ENCODE measurements at places on chromosomes 12 and 14.

DNA sequence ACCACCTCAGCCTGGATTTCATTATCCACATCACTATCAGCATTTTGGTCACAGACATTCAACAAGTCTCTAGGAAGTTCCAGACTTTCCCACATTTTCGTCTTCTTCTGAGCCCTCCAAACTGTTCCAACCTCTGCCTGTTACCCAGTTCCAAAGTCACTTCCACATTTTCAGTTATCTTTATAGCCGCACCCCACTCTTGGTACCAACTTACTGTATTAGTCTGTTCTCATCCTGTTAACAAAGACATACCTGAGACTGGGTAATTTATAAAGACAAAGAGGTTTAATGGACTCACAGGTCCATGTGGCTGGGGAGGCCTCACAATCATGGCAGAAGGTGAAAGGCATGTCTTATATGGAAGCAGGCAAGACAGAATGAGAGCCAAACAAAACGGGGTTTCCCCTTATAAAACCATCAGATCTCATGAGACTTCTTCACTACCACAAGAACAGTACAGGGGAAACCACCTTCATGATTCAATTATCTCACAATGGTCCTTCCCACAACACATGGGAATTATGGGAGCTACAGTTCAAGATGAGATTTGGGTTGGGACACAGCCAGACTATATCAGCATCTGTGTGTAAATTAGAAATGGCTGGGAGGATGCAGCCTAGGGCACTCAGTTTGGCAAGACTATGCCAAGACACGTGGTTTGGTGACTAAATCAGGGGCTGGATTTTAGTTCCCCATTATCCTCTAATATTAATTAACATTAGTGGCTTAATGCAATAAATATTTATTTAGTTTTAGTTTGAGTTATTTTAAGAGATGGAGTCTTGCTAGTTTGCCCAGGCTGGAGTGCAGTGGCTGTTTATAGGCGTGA is 16.2 kb upstream of the FUT8 start:
- no peak for DNase-seq

DNA sequence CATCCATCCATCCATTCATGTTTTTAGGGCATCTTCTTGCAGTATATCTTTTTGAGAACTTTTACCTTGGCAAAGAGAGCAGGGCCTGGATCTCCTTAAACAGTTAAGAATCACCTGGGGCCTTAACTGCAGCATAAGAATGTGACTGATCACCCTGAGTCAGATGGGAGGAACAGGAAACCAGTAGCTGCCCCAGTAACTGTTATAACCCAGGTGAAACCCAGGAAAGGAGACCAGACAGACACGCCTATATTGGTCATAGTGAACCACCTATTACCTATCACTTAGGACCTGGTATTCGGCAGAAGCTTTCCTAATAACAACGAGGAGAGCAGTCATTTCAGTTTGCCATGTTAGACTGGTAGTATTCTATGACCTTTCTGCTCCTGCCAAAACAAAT is 43.4 kb upstream of the NR2C1 start:
- no peak for DNase-seq

- DNase-seq, result no peak
These were observed 186.9 kb upstream of the FLRT2 start for GRCh38 chr14:85342858-85343607.

- no peak for DNase-seq
These were observed 46.3 kb upstream of the HECTD1 start for GRCh38 chr14:31253746-31254471.

- DNase-seq, result no peak
These were observed 121.5 kb downstream of the MNAT1 start for GRCh38 chr14:60856111-60856510.

DNA sequence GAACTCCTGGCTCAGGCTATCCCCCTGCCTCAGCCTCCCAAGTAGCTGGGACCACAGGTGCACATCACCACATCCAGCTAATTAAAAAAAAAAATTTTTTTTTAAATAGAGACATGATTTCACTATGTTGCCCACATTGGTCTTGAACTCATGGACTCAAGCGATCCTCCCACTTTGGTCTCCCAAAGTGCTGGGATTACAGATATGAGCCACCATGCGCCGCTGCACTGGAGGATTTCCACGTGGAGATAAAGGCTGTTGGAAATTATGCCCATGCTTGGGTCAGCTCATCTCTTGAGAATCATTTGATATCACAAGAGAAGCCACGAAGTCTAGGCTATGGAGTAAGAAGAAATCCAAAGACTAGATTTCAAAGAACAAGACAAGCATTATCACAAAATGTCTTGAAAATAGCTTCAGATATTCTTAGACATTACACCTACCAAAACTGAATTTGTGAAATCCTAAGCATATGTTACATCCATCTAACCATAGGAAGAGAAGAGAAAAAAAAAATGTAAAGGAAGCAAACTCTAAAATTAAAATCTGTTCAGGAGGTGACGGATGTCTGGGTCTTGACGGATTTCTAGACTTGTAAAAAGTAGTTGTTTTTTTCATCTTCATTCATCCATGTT is 99.1 kb downstream of the PTPN11 start:
- no peak for DNase-seq

DNA sequence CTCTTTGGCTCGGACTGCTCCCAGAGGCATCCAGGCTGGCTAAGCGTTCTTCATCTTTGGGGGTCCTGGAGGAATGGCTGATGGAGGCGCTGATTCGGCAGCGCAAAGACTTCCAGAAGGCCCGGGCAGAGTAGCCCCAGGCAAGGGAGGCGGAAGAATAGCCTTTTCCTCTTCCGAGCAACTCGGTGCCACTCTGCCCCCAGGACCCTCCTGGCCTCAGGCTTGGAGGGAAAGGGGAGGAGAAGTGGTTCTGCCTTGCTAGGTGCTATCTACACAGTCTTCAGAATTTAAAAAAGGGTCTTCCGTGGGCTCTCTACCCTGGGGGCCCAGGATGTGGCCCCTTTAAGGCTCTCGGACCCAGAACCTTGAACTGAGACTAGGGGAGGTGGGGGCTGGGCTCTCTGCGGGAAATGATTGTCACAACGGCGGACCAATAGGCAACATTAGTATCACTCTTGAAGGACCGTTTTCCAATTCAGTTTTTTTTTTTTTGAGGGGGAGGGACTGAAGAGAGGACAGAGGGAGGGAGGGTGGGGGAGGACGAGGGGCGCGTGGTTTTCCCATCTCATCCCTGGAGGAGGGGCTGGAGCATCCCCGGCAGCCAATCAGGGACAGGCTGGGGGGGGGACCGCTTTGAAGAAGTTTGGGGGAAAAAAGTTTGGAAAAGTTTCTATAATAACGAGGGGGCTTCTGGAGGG is at the start of gene NFATC4:
Gene NFATC4, plus strand, starts transcription at position 671 of the 698 bp plus-strand sequence. CDS start 157 bp downstream, outside the sequence.
- no peak for DNase-seq

DNA sequence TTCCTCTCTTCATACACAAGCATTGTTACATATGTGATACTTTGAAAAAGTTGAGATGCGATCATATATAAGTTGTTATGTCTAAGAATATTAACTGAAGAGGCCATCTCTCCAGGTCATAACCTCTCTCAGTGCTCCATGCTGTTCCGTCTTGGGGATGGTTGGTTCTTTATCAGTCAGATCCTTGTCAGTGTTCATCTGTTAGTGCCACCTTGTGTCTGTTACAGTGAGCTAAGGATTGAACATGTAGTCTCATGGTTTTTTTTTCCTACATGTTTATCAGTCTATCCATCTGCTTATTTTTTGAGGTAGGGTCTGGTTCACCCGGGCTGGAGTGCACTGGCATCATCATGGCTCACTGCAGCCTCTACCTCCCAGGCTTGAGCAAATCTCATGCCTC is 30.5 kb downstream of the EP400 start:
- no peak for DNase-seq

DNA sequence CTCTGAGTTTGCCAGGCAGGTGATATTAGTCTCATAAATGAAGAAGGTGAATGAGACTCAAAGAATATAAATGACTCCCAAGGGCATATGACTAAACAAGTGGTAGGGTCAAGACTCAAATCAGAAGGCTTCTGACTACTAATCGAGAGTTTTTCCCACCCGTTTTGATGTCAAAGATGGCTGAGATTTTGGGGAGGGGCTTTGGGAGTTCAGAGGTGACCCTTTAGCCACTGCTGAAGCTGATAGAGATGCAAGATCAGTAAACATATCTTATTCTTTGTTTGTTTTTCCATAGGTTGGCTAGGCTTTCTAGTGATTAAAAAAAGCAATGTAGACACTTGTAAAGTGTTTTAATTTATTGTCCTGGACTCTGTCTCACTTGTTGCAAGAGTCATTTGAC is 239.6 kb upstream of the PLEKHG7 start:
- DNase-seq, result no peak

- DNase-seq, result no peak
These were observed 10.8 kb downstream of the RTRAF start for GRCh38 chr14:52000019-52000582.

DNA sequence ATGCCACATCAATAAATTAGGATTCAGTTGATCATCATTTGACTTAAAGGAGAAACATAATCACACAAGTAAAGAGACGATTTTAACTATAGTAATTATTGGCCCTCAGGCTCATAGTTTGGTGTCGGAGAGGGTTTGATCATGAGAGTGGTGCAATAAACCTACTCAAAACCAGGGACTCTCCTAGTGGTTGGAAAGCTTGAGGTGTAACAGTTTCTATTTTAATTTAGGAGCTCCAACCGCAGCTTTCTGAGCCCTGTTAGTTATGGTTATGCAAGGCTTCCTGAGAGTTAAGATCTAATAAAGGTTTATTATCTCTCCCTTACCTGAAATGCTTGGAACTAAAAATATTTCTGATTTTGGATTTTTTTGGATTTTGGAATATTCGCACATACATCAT is 36.4 kb downstream of the TMTC2 start:
- no peak for DNase-seq

DNA sequence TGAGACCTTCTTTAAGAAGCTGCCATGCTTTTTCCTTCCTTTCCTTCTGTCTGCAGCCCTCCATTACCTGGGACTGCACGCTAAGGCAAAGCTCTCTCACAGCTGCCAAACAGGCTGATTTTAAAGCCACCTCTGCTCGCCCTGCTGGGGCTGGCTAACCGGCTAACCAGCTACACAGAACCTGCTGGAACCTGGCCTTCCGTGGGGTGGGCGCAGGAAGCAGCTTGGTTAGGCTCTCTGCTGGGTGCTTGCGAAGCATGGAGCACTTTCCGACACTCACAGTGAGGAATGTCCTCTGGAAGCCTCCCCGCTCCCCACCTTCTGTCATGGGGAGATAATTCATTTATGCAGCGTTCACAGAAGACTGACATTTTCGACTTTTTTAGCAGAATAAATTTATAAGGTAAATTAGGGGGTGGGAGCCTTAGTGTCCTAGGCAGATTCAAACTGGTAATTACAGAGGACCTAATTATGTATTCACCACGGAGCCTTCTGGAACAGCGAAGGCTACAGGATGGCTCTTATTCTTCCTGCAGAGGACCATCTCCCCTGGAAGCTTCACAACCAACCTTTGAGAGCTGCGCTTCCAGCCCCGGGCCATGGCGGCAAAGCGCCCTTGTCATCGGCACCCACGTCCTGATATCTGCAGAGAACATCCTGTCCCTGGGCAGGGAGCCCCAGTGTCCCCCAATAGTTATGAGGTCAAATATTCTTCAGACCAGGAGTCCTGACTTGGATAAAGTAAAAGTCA is 12.4 kb upstream of the BCL11B start:
- no peak for DNase-seq

GRCh38 chr12:102023343-102023930 is 38.4 kb downstream of the WASHC3 start:
- DNase-seq, result no peak

GRCh38 chr12:46650688-46651087 is 175.1 kb downstream of the SLC38A4 start:
- no peak for DNase-seq

DNA sequence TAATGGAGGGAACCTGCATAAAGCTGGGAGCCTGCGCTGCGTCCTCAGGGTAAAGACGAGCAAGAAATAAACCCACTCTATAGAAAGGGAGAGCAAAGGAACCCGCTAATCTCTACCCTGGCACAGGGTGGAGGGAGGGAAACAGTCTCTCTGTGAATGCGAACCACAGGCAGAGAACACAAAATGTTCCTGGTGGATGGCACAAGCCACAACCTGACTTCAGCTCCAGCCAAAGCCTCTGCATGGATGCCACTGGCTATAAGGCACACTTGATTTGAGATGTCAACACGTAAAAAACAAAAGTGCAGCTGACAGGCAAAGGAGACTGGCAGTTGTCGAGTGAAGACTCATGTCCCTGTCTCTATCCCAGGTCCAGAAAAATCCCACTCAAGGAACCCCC is 32.4 kb downstream of the CHGA start:
- no peak for DNase-seq

DNA sequence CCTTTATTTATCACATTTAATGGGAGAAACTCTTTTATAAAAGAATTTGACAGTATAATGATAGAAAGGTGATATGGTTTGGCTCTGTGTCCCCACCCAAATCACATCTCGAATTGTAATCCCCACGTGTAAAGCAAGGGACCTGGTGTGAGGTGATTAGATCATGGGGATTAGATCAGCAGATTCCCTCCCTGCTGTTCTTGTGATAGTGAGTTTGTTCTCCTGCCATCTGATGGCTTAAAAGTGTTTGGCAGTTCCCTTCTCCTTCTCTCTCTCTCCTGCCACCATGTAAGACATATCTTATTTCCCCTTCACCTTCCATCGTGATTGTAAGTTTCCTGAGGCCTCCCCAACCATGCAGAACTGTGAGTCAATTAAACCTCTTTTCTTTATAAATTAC is 1110.3 kb downstream of the FLRT2 start:
- DNase-seq, result no peak

- no peak for DNase-seq
These were observed 314.1 kb downstream of the TMEM121 start for GRCh38 chr14:105840266-105841021.

- no peak for DNase-seq
These were observed 1.1 kb downstream of the ATXN2 start for GRCh38 chr12:111597831-111598636.

- no peak for DNase-seq
These were observed 4.8 kb downstream of the TGFB3 start for GRCh38 chr14:75976826-75977581.

DNA sequence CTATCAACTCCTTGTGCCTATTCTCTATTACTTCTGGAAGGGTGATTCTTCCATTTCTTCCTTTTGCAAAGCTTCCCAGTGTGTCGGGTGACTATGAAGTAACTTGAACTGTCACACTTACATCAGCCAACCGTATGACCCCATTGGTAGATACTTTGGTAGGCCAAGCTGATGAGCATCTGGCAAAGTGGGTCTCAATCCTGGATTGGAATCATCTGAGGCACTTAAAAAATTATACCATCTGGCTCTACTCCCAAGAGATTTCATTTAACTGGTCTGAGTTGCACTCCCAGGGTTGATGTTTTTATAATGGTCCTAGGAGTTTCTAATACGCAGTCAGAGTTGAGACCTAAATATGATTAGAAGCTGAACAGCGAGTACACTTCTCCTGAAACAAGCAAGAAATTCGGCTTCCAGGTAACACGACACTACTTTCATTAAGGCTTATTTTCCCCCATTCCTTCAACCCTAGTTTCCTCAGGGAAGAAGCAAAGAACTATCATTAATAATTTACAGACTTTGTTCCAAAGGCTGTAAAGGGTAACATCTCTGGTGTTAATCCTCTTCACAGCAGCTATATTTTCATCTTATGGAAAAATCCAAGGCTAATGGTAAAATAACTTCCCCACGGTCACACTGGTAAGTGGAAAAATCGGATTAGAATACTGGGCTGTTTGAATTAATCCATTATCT is 76.8 kb downstream of the PDE6H start:
- DNase-seq, result no peak
